Mammary microvascular endothelial cell (primary cell): ENCODE measurements at places on chromosomes 3 and 15. TPM values are rescaled to one million over a fixed set of nuclear protein-coding genes. Genes with fewer than 3 reads are reported as not detected.

The ACP3 gene
- not detected in 2 replicates for total RNA-seq

The BFSP2 gene
- total RNA-seq, result not detected in 2 replicates

The TRIM42 gene
- not detected in 2 replicates for total RNA-seq

The SLC24A1 gene
- total RNA-seq, result 4.3 and 5.7 TPM in 2 replicates

The SLCO2A1 gene
- total RNA-seq, result 5.6 and 11.5 TPM in 2 replicates

The FOXB1 gene
- total RNA-seq, result not detected in 2 replicates

The AGTR1 gene
- not detected in 2 replicates for total RNA-seq

The PRSS50 gene
- total RNA-seq, result not detected in 2 replicates

The GP9 gene
- total RNA-seq, result 0.53 TPM in 1 of 2 replicates, not detected in the other

The TGM5 gene
- total RNA-seq, result not detected in 2 replicates

The ZBED2 gene
- not detected in 2 replicates for total RNA-seq
